ENCODE measurements at places on chromosomes 2 and 18.

DNA sequence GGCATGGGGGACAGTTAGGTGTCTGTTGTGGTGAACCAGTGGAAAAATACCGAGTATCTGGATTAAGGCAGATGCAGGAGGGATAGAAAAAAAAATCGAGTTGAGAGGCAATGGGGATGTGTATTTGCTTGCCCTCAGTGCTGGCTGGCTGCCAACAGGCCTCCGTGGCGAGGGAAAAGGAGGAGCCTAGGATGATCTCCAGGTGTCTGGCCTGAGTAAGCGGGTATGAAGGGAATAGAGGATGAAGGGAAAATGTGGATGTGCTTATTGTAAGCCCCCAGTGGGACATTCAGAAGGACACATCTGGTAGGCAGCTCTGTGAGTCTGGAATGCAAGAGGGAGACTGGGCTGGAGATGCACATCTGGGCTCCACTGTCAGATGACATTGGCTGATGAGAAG is 22.8 kb downstream of the KCNS3 start:
- no peak for DNase-seq

DNA sequence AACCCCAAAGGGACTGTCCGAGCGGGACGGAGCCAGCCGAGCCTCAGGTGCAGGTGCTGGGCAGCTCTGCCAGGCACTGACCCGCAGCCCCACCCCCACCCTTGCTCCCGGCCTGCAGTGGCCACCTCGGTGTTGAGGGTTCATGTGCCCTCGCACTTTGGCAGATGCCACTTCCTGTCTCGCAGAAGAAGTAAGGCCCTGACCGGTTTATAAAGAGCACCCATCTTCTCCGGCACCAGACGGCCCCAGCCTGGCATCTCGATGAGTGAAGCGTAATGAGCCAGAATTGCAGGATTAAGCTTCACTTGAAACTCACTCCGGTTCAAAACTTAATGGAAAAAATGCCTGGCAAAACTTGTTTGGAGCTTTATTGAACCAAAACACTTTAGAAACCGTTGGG is 10.9 kb upstream of the NFATC1 start:
- DNase-seq: no peak

DNA sequence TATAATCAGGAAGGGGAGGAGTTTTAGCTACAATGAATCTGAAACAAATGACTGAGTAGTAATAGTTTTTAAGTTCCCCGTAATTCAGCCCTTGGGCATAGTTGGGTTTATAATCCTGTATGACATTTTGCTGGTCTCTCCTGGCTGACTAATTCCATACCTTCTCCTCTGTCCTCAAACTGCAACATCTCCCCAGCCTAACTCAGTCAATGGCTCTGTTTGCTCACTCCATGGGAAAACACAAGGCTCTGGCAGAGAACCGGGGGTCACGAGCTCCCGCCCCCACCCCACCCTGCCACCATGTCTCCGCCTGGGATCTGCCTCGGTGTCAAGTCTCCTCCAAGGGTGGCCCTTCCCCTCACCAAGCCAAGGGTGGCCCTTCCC is 168.6 kb downstream of the HDAC4 start:
- no peak for DNase-seq

DNA sequence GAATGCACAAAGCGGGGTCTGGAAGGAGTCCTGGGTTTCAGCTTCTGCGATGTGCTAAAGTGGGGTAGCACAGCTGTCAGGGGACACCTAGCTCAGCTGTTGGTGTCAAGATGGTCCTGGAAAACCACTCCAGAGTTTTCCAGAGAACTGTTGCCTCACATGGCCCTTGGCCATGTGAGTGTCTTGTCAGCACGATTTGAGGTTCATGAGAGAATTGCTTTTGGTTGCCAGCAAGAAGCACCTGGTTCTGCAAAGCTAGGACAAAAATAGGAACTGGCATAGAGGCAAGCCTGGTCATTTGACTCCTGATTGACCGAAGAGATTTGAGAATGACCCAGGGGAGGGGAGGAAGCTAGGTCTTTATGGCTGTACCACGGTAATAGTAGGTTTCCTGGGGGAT is 50.4 kb upstream of the CTLA4 start:
- DNase-seq: no peak

GRCh38 chr2:220165401-220165800 is 538.0 kb downstream of the SLC4A3 start:
- no peak for DNase-seq

GRCh38 chr2:205883965-205884364 is 201.7 kb downstream of the NRP2 start:
- DNase-seq: no peak

GRCh38 chr2:33002863-33003262 is 56.1 kb downstream of the LTBP1 start:
- DNase-seq: no peak

DNA sequence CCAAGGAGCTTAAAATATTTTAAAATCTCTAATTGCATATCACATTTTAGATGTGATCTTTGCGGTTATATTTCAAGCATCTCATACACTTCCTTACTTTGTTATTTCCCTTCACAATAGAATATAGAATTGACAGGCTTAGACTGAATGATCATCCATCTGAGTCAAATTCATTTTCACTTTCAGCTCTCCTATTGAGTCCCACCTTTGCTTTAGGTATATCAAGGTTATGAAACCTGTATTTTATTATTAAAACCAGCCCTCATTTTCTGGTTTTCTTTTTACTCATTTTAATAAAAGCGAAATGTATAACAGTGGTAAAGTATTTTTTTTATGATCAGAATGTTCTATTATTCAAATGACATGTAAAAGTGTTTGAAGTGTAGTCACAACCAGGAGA is 162.9 kb upstream of the KYNU start:
- no peak for DNase-seq

DNA sequence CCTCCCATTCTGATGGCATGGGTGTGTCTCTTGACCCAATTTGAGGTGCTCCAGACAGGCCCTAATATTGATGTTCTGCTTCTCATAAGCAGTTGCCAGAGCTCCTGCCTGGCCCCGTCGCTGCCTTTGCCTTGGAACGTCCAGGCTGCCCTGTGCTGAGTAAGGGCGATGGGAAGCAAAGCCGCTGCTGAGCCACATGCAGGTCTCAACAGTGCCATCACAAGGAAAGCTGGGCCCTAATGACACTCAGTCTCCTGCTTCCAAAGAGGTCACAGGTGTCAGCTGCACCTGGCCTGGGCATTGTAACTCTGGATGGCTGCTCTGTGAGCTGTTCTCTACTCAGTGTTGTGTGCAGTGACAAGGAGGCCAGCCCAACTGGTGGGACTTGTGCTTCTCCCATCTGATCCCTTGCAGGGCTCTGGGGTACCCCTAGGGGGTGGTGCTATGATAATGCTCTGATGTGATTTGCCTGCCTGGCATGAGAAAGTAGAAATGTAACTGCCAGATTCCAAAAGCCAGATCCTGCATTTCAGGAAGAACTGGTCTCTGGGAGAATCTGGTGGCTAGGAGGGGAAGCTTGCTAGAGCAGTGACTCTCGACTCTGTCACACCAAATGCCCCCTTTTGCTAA is 8.7 kb downstream of the TTC39C start:
- DNase-seq: no peak

DNA sequence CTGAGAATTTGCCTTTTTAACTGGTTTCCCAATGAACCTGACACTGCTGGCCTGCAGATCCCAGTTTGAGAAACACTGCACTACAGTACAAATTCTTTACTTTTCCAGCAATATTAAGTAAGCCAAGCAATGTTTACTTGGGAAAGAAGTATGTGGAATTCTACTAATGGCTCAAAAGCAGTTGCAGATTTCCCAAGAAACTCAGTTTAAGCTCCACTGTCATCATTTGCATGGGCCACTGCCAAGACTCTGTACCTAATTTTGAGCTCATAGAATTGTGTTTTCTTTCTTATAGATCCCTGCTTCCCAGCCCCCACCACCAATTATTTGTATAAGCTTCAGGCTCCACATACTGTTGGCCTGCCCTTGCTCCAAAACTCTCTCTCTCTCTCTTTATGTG is 676.1 kb downstream of the RNF144A start:
- no peak for DNase-seq

DNA sequence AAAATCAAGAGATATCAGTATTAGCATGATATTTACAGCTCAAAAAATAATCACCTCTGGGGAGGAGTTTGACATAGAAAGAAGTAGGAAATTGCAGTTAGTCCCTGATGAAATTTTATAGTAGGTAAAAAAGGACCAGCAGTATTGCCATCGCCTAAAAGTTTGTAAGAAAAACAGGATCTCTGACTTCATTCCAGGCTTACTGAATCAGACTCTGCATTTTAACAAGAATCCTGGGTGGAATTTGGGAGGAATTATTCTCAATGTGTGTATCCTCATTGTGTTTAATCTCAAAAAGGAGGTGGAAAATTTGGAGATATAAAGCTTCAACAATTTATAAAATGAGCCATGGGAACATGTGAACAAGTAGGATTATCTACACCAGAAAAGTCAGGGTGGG is 31.2 kb upstream of the STAT1 start:
- DNase-seq: no peak

GRCh38 chr2:46194856-46195255 is 102.4 kb upstream of the EPAS1 start:
- DNase-seq: no peak

DNA sequence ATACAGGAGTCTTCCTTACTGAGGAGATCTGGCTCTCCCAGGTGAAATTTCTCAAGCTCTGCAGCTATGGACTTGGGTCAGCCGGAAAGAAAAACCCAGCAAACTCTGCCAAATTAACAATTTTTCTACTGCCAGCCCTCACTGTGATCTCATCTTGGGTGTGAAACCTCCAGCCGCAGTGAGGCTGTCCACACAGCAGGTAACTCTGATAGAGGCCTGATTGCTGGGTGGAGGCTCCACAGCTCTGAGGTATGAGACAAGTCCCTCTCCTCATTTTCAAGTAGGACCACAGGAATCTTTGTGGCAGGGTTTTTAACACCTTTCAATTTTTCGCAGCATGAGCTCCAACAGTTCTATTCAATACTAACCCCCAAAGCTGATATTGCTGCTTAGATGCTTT is 430.6 kb upstream of the RAB6C start:
- no peak for DNase-seq

DNA sequence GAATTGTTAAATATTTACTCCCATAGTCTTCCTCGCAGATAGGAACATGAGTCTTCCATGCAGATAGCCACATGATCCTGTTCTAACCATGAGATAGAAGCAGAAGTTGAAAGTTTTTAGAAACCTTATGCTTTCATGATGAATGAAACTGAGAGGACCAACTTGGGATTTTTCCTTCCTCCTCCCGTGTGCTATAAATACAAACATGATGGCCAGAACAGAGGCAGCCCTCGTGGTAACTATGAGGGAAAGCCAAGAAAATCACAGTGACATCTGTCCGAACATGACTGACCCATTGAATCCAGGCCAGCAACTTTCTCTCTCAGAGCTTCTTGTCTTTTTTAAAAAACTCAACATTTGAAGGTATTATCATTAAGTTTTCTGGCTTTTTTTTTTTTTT is 78.5 kb downstream of the ACAA2 start:
- no peak for DNase-seq

GRCh38 chr2:14781142-14781541 is 148.6 kb downstream of the LRATD1 start:
- no peak for DNase-seq

GRCh38 chr2:154097833-154098398 is 226.2 kb downstream of the GALNT13 start:
- no peak for DNase-seq

GRCh38 chr2:17822445-17823117 is 6.3 kb downstream of the MSGN1 start:
- DNase-seq: no peak

- no peak for DNase-seq
Measured at GRCh38 chr2:38505779-38506178, 96.9 kb downstream of the HNRNPLL start.

DNA sequence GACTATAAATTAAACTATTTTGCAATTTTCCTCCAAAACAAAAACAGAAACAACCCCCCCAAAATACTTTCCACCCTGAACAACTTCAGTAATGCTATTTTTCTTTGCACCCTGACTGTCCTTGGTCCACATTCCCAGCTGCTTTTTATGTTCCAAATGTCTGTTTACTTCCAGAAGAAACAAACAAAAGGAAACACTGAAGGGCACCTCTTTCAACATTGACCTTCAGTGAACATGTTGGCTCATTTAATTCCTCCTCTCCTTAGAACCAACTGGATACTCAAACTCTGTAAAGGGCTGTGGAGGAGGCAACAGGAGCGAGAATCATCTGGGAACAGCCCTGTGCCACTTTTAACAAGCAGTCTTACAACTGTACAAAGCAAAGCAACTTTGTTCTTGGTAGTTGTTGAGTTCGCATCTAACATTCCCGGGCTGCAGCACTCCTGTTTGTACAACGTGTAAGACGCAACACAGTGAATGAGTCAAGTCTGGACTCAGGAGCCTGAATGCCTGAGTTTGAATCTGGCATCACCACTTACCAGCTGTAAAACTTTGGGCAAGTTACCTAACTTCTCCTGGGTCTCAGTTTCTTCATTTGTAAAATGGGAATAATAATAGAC is 111.4 kb upstream of the GATA6 start:
- no peak for DNase-seq

- no peak for DNase-seq
Measured at GRCh38 chr2:212995920-212996319, 155.5 kb downstream of the IKZF2 start.

All from stimulated activated CD8-positive, alpha-beta memory T cell treated with anti-CD3 and anti-CD28 coated beads, Interleukin-4, amount 100 ng/mL, for 1 hour (primary cell).